T-cell (primary cell): ENCODE measurements at places on chromosomes 2 and 18.

DNA sequence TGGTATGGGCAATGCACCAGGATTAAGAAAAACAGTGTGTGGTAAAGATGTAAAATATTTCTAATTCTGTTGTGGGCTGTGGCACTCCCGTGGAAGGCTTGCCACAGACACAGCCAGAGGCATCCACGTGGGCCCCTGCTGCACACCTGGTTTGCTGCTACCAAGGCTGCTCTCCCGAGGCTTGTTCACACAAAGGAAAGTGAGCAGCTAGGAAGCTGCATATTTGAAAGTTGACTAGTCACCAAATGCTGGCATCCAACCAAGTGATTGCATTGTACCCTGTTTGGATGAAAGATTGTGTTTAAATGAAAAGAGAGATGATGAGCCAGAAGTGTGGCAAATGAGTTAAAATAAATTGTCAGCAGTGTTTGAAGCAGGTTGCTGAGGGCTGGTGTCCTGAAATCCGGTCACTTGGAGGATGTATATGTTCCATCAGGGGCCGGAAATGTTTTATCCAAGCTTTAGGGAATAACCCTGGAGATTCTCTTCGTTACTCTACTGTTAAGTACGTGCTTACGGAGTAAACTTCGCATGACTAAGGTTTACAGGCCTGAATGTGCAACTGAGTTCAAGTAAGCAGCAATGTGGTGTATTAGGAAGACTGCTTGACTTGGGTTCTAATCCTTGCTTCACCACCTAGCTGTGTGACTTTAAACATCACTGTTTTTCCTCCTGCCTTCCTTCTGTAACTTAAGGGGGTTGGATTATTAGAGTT, 86.1 kb downstream of the MSH2 start:
- no peak for DNase-seq

GRCh38 chr18:13368080-13368813, 149.7 kb downstream of the LDLRAD4 start:
- no peak for DNase-seq

DNA sequence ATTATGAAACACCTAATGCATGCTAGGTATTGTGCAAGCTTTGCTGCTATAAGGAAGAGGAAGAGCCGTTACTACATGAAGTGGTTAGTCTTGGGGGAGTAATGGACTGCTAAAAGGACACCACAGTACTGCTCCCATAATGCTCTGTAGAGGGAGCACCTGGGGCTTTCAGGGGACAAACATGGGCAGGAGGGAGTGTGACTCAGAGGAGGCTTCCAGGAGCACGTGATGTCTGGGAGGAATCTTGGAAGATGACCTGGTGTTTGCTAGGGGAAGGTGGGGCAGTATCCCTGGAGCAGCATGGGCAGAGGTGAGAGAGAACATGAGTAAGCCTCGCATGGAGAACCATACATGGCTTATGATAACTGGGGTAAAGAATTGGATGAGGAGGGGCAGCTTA, 18.8 kb downstream of the MAPK4 start:
- DNase-seq: no peak

DNA sequence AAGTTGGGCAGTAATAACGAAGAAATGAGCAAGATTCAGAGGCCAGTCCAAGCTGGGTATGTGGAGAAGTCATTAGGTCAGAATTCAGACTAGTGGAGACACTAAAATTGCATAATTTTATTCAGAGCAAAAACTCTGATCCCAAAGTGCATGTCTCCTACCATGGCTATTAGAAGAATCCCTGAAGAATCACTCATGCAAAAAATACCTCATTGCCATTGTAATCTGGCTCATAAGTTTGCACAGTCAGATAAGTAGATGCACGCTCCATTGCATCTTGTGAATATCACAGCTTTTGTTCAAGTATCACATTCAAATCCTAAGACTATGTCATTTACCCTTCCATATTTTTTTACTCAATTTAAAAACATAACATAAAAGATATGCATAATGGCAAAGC, 692.2 kb upstream of the KLHL29 start:
- no peak for DNase-seq

DNA sequence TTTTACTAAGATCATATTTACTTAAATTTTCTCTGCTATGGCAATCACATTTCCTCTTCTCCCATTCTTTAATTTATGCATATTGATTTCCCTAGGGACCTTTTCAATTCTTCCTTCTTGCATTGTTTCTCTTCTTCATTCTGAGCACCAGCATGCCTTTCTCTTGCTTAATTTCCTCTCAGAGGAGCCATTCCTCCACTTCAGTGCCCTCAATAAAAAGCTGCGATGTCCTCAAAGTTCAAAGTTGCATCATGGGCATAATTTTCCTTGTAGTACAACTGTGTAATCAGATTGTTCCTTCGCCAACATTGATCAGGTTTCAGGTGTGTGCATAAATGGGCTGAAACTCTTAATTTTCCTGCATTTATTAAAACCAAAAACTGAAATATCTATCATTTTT, 21.8 kb upstream of the CD226 start:
- no peak for DNase-seq

DNA sequence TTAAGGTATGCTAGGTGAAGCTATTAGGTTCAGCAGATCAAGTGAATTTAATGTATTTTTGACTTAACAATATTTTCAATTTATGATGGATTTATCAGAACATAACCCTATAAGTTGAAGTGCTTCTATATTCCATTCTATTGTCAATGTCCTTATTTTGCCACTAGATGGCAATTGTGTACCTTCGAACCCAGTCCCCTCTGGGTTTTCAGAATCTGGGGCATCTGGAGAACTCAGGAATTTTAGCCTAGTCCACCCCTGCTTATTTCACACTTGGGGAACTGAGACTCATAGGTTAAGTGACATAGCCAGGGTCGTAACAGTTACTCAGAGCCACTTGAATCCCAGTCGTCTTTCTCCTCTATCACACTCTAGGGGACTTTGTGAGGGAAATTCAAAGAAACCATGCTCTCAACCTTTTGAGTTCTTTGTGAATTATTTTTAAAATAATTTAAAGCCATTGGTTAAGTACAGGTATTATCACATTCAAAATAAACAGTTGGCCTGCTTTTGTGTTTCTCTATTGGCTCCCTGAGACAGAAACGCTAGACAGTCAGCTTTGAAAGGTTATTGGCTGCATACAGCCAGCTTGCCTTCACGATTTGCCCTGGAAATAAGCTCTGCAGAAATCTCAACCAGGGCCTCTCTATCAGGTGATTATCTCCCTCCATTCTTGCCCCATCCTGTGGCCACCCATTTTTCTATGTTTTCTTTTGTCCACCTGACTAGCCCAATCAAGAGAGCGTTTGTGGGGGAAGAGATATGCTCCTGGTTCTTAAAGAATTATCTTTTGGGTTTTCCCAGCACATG, 145.0 kb downstream of the TTC27 start:
- DNase-seq: peak; percentile 2

DNA sequence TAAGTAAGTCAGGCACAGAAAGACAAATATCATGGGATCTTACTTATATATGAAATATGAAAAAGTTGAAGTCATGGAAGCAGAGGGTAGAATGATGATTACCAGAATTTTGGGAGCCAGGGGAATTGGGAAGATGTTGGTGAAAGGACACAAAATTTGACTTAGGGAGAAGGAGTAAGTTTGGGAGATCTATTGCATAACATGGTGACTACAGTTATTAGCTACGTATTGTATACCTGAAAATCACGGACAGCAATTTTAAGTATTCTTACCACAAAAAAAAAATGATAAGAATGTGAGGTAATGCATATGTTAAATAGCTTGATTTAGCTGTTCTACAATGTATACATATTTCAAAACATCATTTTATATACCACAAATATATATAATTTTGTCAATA, 94.2 kb upstream of the COL5A2 start:
- no peak for DNase-seq

- DNase-seq: no peak
Measured at GRCh38 chr2:99476629-99477028, 13.2 kb downstream of the REV1 start.

DNA sequence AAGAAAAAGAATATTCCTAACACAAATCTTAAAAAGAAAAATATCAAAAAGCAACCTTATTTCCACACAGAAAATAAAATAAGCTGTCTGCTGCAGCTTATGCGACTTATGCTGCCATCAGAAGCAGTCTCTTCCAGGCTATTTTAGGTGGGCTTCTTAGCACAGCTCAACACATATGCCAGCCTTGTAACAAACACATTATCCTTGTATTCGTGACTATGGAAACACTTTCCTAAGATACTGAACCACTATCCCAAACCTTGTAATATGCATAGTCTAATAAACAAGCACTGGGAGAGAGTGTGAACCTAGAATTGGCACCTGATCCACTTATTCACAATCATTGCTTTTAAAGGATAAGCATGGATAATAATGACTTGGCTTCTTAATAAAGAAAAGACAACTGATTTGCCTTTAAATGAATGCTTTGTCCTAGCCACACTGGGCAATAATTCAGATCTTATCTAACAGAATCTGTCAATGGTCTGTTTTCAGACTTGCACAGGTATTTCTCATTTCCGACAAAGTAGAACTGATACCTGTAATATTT, 40.0 kb upstream of the RNU4ATAC start:
- DNase-seq: no peak

GRCh38 chr18:23929362-23929930, 85.1 kb upstream of the TTC39C start:
- DNase-seq: no peak
